NCI-H2029 (cell line): ENCODE measurements at places on chromosomes 12 and 14.

DNA sequence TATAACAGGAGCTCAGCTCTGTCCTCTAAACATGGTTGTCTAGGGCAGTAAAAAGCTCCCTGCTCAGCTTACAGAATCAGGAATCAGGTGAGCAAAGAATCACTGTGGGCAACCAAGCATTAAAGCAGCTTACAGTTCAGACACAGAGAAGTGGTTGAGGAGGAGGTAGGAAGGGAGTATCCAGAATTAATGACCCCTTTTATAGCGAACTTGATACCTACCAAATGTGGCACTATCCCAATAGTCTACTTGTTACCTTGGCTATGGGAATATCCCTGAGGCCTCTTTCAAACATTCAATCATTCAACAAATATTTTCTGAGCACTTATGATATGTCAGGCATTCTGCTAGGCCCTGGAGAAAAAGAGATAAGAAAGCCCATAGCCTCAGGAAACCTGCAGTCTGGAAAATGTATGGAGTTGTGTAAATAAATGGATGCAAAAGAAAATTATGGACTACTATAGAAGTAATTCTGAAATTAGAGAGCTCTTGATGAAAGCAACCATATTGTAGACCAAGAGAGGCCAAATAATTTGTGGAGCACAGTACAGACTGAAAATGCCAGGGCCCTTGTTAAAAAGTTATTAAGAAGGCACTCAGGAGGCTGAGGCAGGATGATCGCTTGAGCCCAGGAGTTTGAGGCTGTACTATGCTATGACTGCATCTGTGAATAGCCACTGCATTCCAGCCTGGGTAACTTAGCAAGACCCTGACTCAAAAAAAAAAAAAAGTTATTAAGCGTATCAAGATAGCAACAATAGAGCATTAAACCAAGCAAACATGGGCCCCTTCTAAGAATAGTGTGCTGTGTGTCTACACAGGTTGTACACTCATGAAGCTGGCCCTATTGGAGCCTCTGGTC is 134.0 kb upstream of the CPSF6 start:
- DNase-seq: peak; percentile 91

GRCh38 chr12:49019443-49020324 is 1.1 kb upstream of the PRKAG1 start:
- DNase-seq: no peak

GRCh38 chr12:90398285-90398836 is 556.6 kb downstream of the CCER1 start:
- DNase-seq: no peak

GRCh38 chr14:38001501-38001900 is 206.2 kb upstream of the SSTR1 start:
- DNase-seq: no peak

- DNase-seq: peak; percentile 64
These were observed 11.6 kb downstream of the BHLHE41 start for GRCh38 chr12:26113181-26113654.

DNA sequence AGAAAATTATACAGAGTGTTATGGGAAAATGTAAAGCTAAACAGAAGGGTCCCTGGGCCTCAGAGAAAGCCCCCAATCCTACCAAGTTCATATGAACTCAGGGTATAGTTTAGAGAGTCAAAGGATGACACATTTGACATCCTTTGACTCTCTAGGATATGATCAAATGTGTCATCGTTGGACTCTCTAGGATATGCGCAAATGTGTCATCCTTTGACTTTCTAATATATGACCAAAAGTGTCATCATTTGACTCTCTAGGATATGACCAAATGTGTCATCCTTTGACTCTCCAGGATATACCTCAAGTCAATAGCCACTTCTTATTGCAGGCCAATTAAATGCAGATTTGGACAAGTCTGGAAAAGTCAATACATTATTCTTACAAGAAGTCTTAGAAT is 204.8 kb upstream of the IGF1 start:
- no peak for DNase-seq

- no peak for DNase-seq
These were observed 5.5 kb upstream of the GPR132 start for GRCh38 chr14:105070760-105071137.

GRCh38 chr14:103941973-103942736 is at the start of gene RD3L:
Gene RD3L (minus strand): TSS chr14:103942529. CDS start chr14:103941695, 834 bp downstream.
- DNase-seq: no peak

GRCh38 chr12:6302621-6303020 is 7.9 kb upstream of the PLEKHG6 start:
- DNase-seq: no peak

DNA sequence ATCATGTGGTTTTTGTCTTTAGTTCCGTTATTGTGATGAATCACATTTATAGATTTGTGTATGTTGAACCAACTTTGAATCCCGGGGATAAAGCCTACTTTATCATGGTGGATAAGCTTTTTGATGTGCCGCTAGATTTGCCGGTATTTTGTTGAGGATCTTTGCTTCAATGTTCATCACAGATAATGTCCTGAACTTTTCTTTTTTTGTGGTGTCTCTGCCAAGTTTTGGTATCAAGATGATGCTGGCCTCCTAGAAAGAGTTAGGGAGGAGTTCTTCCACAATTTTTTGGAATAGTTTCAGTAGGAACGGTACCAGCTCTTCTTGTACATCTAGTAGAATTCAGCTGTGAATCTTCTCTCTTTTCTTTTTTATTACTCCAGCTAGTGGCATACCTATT is 6.9 kb upstream of the KRT6B start:
- DNase-seq: no peak

- DNase-seq: no peak
These were observed 97.8 kb downstream of the LGMN start for GRCh38 chr14:92650581-92651105.

DNA sequence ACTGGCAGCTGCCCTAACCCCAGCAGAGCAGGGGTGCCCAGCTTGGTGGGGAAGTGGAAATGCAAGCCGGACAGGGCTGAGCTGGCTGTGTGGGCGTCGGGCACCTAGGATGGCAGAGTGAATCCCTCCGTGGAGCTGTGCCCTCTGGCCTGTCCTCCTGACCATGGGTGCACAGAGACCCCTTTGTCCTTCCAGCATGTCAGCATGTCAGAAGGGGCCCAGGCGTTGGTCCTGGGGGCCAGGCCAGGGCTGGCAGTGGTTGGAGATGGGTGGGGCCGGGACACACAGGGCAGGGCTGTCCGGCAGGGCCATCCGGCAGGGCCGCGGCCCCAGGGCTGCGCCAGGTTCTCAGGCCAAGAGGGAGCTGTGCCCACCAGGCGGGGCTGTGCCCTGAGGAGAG is 8.8 kb upstream of the TEX22 start:
- DNase-seq: no peak

GRCh38 chr12:97681612-97682504 is 219.3 kb downstream of the RMST start:
- DNase-seq: no peak

GRCh38 chr12:69417231-69417630 is 53.0 kb upstream of the FRS2 start:
- no peak for DNase-seq

DNA sequence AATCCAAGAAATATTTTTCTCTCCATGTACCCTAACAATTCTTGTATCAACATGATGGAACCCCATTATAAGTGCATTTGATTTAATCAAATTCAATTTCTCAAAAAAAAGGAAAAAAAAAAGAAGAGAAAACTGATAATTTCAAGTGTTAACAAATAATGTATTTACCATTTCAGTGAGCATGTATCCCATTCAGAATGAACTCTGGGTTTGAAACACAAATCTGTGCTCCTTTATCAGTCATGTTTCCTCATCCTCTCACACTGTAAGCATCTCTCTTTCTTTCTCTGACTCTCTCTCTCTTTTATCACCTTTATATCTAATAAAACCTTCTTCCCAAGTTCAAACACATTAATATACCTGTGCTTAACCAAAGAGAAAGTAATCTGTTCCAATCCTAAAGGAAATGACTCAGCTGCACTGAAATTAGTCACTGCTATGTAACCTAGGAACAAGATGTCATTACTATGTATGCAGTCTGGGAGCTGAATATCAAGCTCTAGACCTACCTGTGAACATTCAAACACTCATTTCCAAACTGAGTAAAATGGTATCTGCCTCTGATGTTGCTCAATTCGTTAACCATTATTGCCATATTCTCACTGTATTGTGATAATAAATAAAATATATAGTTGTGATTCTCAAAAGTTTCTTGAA is 135.0 kb upstream of the LRIG3 start:
- no peak for DNase-seq

GRCh38 chr12:116535241-116535640 is 23.9 kb upstream of the MAP1LC3B2 start:
- no peak for DNase-seq

- DNase-seq: peak; percentile 39
These were observed 2.6 kb downstream of the YAF2 start for GRCh38 chr12:42235426-42235825.

DNA sequence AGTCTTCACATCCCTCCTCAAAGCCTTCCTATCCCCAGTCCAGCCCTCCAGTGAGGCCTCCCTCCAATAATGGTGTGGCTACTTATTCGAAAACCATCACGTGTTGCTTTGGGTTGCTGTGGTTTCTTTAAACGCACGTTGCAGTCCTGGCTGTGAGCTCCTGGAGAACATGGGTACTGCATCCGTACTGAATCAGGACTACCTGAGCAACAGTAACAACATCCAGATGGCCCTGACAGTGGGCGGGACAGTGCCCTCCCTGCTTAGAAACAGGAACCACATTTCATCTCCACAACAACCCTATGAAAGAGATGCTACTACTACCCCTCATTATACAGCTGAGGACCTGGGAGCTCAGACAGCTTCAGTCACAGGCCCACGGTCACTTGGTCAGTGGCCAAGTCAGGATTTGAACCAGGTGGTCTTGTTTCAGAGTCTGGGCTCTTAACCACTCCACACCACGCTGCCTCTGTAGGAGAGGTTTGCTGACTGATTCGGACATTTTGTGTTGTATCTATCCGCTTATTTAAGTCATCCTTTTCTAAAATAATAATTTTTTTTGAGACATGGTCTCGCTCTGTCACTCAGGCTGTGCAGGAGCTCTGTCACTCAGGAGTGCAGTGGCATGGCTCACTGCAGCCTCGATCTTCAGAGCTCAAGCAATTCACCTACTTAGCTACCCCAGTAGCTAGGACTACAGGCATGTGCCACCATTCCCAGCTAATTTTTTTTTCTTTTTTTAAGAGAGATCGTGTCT is 104.8 kb downstream of the DPF3 start:
- no peak for DNase-seq

DNA sequence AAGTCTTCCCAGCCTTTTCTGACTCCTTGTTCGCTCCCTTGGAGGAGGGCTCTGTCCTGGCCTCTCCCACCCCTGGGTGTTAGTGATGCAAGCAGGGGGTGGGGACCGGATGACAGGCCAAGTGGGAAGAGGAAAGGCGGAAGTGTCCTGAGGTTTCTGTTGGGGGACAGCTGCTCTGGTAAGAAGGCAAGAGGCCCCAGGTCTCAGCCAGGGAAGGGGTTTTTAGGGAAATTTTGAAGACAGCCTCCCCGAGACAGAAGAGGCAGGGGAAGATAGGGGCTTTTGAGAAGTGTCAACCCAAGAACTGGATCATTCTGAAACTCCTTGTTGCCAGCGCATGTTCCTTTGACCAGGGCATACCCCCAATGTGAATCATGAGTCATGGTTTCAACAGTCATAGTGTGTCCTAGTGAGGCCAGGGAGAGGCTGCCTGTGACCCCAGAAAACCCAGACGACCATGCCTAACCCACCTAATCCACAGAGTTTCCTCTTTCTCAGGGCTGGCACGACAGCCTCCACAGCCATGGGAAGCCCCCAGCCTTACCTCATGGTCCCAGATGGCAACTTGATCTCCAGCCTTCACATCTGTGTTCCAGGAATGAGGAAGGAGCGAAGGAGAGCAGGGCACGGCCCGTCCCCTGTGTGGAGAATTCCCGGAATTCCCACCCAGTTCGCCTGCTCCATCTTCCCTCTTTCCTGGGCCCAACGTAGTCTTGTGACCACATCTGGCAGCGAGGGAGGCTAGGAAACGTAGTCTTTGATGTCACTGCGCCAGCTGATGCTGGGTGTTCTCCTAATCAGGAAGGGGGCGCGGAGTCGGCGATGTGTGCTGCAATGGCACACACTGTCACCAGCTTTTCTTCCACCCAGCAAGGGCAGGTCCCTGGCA is 4.9 kb upstream of the GPR132 start:
- no peak for DNase-seq

DNA sequence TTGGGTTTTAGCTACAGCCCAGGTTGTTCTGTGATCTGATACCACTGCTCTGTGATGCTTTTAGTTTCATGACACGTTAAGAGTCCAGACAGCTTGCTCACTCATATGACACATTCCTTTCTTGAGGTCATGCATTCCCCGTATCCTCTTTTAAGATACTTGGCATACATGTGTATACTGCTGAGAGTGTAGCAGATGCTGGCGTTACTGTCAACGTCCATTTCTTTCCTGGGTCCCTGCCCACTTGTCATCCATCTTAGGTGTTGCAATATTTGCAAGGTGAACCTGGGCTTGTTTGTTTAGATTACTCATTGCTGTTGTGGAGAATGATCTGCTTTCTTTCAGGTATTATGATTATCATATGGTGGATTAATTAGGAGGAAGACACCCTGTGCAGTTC is 9.1 kb upstream of the EMP1 start:
- no peak for DNase-seq

GRCh38 chr12:111158992-111159391 is 209.9 kb downstream of the PHETA1 start:
- no peak for DNase-seq

DNA sequence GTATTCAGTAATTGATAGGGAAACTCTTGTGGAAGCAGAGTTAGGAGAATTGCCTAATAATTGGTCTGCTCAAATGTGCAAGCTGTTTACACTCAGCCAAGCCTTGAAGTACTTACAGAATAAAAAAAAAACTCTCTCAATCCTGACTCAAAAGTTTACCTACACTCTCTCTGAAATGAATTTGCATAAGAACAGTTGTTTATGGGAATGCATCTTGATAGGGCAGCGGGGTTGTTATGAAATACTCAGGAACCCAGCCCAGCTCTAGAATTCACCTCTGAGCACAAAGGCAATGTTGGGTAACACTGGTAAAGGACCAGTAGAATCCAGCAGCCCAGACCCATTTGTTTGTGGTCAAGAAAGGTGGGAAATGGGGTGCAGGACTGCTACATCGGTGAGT is 267.0 kb downstream of the CPNE8 start:
- DNase-seq: no peak

DNA sequence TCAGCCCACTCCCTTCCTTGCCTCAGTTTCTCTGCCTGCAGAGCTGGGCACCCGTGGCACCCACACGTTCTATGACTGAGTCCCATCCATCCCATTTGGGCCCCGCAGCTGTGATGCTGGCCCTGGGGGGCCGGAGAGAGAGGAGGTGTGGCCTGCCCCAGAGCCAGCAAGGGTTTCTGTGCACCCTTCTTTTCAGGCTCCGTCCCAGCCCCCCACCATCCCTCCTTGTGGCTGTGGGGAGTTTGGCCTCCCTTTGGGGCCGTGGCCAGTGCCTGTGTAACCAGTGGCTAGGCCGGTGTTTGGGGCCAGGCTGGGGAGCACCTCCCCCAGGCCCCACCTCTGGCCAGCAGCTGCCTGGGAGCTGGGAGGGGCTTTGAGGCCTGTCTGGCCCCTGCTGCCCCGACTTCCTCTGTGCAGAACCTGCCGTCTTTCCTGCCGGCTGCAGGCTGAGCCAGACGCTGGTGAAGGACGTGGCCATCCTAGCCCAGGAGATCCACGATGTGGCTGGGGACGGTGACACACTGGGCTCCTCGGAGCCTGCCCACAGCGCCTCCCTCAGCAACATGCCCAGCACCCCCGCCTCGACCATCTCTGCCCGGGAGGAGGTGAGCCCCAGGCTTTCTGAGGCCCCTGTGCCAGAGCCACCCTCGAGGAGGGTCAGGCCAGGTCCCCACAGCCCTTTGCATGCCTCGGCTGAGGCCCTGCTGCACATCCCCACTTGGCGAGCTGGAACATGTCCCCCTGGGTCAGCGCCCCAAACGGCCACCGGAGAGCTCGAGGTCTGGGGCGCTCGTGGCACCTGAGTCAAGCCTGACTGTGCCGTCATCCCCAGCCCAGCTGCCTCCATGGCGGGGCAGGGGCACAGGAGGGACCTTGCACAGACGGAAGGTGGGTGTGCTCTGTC is 27.7 kb downstream of the CEP170B start:
- DNase-seq: no peak
